ENCODE measurements at places on chromosomes 3 and 15.

DNA sequence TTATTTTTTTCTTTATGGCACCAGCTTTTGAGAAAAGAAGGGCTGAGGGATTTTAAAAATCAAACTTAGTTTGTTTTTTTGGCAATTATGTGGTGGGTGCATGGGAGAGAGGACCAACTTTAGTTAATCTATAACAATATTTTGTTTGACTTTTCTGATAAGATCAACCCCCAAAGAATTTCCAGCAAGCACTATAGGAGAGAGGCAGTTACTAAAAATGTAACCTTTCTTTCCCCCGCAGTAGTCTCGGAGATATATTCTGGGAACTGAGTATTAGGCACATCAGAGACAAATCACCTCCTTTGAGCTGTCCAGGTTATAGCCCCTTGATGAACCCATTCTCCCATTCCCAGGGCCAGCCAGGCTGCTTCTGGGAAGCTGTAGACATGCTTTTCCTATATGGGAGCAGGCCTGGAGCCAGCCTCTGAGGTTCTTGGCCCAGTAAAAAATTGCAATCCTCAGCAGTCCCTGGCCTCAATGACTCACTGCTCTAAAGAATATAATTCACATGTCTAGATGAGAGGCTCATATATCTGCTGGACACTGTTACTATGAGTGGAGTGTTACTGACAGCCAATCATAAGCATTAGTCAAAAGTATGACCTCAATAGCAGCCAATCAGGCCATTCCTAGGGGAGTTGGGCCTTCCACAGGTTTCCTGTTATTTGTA lies 138.3 kb upstream of the AGBL1 start:
- no peak for DNase-seq

GRCh38 chr15:85667491-85668424 lies 127.0 kb downstream of the KLHL25 start:
- DNase-seq, result peak; percentile 56

- no peak for DNase-seq
Observed at GRCh38 chr3:12308517-12308916, 19.6 kb downstream of the PPARG start.

DNA sequence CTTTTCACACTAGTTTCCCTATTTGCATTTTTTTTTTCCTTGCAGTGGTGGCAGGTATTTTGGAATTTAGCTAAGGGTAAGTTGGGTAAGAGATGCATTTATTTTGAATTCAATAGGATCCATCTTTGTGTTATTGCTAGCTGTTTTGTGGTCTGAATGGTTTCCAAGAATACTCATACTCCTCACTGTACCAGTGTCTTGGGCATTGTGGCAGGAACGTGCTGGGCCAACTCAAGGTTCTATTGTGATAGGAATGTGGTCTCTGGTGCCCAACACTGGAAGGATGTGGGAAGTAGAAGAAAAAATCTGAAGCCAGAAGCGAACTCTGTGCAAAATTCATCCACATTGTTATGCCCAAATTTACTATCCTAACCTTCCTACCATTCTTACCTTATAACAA lies 135.6 kb downstream of the RBMS3 start:
- no peak for DNase-seq

DNA sequence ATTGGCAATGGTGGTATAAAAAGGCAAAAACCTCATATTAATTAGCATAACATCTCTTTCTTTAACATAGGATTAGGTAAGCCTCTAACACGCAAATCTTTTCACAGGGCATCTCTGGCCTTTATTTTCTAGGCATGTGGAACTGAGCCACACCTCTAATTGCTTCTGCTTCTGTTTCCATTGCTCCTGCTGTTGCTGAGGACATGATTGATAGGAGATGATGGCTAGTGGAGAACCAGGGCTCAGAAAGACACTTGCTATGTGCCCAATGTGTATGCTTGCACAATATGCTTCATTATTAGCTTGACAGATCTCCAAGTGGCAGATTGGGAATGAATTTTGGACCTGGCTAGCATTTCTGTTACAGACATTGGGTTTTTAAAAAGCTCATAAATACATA lies 114.5 kb downstream of the EPHA3 start:
- DNase-seq, result no peak

- no peak for DNase-seq
Observed at GRCh38 chr3:184677344-184678316, 34.2 kb downstream of the MAGEF1 start.

DNA sequence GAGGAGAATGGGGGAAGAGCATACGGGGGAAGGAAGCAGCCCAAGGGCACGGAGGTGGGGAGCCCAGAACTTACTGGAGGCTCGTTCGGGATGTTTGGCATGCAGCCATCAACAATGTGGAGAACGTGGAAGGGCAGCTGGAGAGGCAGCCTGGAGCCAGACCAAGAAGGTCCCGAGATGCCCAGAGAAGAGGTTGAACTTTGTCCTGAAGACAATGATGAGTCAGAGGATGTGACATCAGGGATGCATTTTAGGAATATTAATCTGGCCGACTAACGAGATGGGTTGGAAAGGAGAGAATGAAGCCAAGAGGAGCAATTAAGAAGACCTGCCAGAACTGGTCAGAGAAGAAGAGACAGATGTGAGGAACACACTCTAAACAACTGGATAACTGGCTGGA lies 98.2 kb downstream of the SRGAP3 start:
- DNase-seq, result no peak

- DNase-seq, result no peak
Observed at GRCh38 chr3:64668582-64669510, 19.0 kb downstream of the ADAMTS9 start.

DNA sequence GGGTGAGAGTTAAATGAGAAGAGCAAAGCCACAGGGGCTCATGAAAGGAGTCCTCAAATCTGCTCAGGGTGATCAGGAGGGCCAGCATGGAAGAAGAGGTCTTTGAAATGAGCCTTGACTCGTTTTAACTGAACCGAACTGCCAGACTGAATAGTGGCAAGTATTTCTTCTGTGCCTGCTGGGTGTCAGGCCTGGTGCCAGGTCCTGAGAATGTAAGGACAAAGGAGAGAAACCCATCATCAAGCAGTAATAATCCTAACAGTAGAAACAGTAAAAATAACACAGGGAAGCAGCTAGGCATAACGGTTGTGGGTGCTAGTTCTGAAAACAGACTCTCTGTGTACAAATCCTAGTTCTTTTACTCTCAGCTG lies 40.4 kb upstream of the SMAD3 start:
- DNase-seq, result no peak

- no peak for DNase-seq
Observed at GRCh38 chr3:54376142-54376807, 253.9 kb downstream of the CACNA2D3 start.

GRCh38 chr15:98628216-98628615 lies 20.1 kb upstream of the IGF1R start:
- DNase-seq, result no peak

DNA sequence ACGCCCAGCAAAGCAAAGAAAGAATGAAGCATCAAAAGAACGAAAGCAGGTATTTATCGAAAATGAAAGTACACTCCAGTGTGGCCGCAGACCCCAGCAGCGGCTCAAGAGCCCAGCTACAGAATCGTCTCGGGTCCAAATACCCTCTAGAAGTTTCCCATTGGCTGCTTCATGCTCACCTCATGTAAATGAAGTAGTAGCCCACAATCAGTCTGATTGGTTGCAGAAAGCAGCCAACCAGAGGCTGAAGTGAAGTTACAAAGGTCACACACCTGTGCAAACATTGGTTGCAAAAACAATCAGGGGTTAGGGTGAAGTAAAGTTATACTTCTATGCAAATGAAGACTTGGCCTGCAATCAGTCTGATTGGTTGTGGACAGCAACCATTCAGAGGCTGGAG lies 32.0 kb downstream of the SV2B start:
- DNase-seq, result no peak

- DNase-seq, result no peak
Observed at GRCh38 chr3:157441102-157441624, 4.5 kb downstream of the PTX3 start.

DNA sequence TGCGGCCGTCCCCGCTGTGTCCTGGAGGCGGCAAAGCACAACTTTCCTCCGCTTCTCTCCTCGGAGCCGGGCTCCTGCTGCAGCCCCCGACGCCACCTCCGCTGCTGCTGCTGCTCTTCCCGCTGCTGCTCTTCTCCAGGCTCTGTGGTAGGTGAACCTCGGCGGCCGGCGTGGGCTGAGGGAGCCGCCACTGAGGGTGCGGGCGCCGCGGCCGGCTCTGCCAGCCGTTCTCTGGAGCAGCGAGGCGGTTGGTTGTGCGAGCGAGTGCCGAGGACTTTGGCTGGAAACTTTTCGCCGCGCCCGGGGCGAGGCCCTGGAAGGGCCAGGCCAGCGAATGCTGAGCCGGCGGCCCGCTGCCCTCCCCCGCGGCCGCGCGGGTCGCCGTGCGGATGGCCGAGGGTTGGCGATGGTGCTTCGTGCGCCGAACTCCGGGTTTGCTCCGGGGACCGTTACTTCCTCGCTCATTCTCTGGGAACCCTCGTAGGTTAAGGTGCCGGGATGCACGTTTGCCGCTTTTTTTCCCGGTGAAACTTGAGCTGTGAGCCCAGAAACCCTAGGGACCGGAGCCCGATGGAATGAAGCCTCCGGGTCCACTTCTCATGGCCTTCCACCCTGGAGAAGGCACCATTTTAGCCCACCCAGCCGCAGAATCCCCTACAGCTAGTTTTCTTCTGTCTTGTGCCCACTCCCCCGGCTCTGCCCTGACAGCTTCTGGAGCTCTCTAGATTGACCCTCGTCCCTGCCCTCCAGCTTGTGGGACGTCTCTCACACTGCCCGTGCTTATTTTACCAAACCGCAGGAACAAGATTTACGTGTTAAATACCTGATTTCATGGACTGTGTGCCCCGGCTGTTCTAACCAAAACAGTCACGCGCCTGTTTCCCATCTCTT lies 660 bp downstream of the NECTIN3 start:
- DNase-seq, result peak; percentile 8

DNA sequence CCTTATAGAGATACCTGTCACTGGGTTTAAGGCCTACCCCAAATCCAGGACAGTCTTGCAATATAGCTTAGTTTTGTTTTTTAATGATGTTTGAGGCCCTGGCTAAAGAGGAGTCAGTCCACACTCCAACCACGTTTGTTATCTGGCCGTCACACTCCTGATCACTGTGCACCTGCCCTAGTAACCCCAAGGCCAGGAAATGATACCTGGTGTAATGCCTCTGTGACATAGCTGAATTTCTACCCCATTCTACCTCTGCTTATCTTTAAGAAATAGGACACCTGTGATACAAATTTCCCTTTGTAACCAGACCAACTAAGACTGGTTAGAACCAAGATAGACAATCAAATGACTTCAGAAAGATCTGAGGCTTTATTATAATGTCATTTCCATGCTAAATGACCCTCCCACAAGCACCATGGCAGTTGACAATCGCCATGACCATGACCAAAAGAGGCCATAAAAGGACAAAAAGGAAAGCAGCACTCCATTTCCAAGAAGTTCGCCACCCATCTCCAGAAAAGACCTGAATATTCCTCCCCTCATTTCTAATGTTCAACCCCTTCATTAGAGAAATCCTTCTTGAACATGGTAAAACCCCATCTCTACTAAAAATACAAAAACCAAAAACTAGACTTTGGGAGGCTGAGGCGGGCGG lies 4.8 kb upstream of the RTP3 start:
- no peak for DNase-seq

DNA sequence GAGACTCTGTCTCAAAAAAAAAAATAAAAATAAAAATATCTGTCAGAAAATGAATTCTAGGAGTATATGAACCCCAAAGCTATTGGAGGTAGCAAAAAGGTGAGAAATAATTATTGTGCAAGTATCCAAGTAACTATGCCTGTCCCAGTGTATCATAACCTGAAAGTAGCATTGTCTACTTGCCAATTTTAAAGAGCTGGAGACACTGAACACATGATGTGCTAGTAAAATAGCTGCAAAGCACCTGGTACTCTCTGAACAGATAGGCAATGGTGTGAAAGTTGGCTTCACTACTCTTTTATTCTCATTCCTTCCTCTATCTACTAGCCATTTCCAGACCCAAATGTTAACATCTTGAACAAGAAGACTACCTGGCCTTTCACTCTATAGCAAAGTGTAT lies 208.9 kb downstream of the FOXP1 start:
- no peak for DNase-seq

DNA sequence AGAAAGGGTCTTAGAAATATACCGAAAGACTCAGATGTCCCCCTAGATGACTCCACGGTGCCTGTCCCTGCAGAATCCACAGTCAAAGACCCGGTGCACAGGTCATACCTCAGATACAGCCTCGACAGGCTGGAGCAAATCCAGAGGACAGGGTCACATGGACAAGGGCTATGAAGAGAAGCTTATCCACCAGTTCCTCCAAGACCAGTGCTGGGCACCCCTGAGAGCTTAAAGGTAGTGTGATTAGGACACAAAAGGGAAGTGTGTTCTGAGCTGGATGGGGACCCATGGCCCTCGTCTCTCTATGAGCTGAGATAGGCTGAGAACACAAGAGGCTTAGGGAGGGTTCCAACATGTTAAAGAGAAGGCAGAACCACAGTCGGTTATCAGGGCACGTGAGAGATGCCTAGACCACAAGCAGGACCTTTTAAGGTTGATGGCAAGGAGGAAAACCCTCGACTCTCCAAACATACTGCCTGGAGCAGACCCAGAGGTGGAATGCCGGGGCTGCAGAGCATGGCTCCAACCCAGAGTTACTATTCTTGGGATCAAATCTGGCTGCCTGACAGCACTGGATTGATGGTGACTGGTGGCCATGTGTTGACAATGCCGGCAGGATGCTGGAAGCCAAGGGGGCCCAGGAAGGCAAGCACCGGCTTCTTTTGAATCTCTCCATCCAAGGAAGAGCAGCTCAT lies 46.9 kb downstream of the ADCY5 start:
- no peak for DNase-seq

GRCh38 chr15:74394090-74394846 lies 26.8 kb upstream of the CYP11A1 start:
- no peak for DNase-seq

GRCh38 chr15:58383876-58384275 lies 47.9 kb upstream of the LIPC start:
- DNase-seq, result peak; percentile 28

DNA sequence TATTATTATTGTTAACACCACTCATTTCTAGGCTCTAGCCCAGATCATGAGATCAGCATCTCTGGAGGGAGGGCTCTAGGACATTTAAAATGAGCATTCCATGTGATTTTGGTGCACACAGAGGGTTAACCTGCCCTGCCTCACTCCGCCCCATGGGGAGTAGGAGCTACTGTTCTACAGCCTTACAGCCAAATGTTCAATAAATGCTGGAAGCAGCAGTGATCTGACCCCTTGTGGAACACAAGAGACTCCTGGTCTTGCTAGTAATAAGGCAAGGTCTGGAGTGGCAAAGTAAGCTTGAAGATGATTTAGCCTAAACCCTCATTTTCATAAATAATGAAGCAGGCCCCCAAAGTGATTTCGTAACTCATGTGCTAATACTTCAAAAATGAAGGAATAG lies 166.4 kb upstream of the EOMES start:
- DNase-seq, result no peak

DNA sequence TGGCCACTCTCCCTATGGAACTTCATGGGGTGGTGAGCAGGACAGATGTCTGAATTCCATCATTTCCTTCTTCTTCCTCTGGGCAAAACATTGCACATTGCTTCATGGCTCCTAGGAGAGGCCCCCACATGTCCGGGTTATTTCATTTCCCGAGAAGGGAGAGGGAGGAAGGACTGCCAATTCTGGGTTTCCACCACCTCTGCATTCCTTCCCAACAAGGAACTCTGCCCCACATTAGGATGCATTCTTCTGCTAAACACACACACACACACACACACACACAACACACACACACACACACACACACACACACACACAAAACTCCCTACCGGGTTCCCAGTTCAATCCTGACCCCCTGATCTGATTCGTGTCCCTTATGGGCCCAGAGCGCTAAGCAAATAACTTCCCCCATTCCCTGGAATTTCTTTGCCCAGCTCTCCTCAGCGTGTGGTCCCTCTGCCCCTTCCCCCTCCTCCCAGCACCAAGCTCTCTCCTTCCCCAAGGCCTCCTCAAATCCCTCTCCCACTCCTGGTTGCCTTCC lies 1.9 kb downstream of the RHO start:
- no peak for DNase-seq

Data from stimulated activated CD4-positive, alpha-beta T cell treated with anti-CD3 and anti-CD28 coated beads, Interleukin-4, amount 100 ng/mL, for 4 hours (primary cell).